HTR-8/SVneo (cell line): ENCODE measurements at places on chromosomes 16 and 17.

DNA sequence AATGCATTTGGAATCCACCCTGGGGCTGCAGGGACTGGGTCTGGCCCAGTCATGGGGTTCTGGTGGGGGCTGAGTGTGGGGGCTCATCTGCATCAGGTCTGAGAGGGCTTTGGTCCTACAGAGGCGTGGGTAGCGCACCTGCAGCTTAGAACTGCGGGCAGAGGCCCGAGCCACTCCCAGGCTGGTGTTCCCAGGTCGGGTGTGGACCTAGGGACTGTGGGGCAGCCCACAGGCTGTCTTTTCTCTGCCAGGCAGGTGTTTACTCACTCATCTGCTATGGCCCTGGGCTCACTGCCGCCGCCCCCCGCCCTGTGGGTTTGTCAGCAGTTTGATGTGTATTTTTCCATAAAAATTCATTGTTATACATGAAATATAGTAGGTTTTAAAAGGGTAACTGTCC, 27.0 kb upstream of the DOC2B start:
- DNase-seq: no peak

DNA sequence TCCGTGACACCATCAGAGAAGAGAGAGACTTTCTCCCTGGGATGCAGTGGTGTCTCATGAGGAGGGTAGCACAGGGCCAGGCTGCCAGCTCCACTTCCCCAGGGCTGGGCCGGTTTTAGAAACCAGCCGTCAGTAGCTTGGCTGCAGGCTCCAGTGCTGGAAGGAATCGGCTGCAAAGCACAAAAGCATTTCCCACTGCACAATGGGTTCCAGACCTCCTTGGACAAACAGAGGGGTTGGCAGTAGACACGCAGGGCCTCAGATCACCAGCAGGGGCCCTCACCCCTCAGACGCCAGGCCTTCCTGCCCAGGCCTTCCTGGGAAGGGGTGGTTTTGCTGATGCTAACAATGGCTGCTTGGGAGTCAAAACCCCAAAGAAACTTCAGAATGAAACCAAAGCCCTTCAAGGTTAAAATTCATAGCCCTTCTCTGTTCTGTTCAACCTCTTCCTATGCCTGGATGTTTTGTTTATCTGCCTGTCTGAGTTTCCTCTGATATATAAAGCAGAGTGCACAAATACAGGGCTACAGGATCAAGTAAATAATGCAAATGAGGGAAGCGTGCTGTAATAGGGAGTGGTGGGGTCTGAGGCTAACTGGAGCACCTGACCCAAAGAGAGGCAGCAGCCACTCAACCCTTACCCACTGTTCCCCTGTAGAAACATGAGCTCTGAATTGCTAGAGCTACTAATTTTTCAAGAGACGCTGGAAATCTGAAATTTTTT, 26.2 kb downstream of the TEKT5 start:
- peak; percentile 48 for DNase-seq

DNA sequence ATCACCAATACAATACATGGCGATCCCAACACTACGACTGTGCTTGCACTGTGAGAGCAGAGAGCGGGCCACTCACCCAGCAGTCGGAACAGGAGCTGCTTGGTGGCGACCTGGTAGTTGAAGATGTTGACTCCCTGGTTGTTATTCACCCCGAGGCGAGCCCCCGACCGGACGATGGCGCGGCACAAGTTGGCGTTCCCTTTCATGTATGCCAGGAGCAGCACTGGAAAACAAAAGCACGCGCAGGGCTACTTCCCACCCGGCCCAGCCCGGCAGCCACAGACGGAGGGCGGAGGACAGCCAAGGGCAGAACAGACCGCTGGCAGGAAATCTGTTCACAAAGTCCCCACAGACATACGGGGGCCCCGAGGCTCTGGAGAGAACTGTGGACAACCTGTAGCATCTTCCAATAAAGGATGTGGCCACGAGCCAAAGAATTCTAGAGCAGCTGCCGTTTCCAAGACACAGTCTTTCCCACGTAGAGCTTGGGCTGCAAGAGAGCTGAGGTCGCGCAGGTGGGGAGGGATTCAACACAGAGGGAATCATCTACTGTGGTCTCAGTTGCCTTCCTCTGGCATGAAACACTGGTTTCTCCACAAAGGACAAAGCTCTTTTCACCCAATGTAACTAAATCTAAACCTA, 27.8 kb downstream of the CYB5D2 start:
- DNase-seq: no peak

- no peak for DNase-seq
Measured at GRCh38 chr16:54503011-54503855, 216.6 kb upstream of the IRX3 start.

GRCh38 chr16:50884066-50884860, 142.4 kb downstream of the CYLD start:
- no peak for DNase-seq
